ENCODE measurements at places on chromosomes 12 and 14.

DNA sequence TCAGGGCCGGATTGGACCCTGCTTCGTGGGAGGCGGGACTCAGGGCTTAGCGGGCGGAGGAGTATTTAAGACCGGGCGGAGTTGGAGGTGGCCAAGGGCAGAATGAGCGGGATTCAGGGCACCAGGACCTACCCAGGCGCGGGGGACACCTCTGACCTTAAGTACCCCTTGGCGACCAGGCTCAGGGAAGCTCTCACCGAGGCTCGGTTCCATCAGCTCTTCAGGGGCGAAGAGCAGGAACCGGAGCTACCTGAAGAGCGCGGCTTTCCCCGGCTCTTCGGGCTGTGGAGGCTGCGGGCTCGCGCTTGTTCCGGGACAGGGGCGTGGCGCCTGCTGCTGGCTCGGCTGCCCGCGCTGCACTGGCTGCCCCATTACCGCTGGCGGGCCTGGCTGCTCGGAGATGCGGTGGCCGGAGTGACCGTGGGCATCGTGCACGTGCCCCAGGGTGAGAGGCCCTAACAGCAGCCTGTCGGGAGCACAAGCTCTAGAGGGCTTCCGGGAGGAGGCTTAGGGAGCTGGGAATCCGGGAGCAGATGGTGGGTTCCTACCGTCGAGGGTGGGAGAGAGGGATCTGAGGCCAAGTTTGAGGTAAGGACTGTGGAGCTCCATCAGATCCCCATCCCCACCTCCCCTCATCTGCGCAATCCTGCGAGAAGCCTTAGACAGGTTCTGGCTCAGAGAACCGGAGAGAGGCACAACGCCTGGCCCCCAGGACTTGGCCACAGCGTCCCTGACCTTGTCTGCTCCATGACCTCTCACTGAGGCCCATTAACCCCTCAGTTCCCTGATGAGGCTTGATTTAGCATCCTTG is 8.4 kb downstream of the ARHGEF25 start:
- no peak for DNase-seq

DNA sequence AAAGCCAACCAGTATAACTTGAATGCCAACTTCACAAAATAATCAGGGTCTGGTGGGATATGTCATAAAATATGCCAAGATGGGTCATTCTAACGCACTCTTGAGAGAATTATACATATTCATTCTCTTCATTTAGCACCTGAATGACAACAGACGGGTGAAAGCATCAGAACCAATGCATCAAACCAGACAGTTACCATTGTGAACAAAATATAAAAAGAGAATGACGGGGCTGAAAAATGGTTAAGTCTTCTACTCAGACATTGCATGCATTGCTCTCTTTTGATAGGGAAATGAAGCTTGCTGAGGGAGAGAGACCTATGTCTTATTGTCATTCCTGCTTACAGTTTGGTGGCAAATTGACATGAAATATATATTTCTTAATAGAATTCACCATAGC is 702.1 kb downstream of the NOVA1 start:
- DNase-seq, result no peak

GRCh38 chr14:77786148-77786547 is 13.8 kb upstream of the ADCK1 start:
- no peak for DNase-seq

GRCh38 chr12:40793471-40793870 is 101.2 kb downstream of the CNTN1 start:
- no peak for DNase-seq

DNA sequence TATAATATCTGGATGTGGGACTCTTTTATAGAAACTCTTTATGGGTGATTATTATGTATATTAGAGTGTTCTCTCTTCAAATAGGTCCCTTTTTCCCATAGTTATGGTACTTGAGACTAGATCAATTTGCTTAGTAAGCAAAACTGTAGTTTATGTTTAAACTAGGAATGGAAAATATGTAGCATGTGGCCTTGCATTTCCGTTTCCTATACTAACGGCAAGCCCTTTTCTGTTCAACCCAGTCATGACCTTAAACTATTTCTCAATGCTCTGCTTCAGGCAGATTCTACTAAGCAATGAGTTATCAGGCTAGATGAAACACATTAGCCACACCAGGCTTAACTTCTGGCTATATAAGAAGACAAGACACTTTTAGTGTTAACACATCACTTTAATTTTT is 84.6 kb downstream of the OTOGL start:
- no peak for DNase-seq

GRCh38 chr12:72133497-72134055 is 138.6 kb upstream of the TRHDE start:
- DNase-seq, result no peak

DNA sequence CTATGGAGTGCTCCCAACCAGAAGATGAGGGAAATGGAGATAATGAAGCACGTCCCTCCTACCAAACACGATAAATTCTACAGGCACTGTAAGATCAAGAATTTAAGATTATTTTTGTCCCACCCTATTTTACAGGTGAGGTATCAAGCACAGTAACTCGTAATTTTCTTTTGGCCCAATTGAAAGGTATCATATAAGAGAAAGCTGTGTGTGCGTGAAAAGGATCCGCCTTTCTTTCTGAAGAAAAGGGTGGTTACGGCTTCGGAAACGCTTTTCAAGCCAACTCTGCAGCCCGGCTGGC is 733 bp upstream of the KLHDC2 start:
- DNase-seq, result no peak

GRCh38 chr12:130764475-130765185 is 48.5 kb upstream of the RIMBP2 start:
- no peak for DNase-seq

DNA sequence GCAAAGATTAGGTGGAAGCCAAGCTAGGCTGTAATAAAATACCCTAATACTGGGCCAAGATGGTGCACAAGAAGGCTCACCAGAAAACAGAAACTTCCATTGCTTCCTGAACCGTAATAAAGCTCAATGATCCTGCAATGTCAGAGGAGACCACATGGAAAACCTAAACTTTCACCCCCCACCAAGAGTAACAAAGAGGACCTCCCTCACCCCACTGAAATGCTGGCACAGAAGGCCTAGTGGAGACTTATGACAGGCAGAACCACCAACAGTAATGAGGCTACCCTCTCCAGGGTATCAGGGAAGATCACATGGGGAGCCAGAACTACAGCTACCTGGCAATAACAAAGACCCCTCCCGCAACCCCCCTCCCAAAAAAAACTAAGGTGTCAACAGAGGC is 43.1 kb downstream of the CEP83 start:
- DNase-seq, result no peak

- DNase-seq, result no peak
Observed at GRCh38 chr12:112194601-112195247, 69.4 kb downstream of the TRAFD1 start.

DNA sequence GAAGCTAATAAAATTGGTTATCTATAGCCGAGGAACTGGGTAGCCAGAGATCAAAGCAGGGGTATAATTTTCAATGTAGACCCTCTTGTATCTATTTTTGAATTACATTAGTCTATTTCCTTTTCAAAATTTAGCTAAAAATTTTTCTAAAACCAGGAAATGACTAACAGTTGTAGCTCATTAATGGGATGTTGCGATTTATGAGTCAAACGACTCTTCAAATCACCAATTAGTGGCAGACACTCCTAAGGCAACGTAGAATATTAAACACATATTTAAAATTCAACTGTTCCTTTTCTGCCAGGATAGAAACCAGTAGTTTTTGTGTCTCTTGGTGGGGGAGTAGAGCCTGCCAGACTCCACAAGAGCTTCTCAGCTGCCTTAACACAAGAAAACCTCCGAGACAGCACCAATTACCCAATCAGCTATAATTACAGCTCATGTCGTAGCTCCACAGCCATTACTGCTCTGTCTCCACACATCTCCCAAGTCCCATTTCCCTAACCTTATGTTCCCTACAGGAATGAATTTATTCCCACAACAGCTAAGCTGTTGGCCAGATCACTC is 26.9 kb downstream of the GCN1 start:
- DNase-seq, result no peak

DNA sequence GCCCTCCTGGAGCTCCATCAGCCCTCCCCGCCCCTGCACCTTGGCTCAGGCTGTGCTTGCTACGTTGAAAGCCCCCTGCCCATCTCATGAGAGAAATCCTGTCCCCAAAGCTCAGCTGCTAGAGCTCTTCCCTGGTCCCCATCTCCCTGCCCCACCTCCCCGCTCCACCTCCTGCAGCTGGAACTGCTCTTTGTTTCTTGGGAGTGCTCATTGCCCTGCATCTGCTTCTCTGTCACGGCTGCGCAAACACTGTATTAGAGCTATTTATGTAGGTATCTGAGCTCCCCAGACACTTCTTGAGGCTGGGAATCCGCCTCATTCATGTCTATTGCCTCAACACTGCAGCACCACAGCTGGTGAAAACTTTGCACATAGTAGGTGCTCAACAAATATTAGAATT is 32.8 kb upstream of the PRIMA1 start:
- DNase-seq, result no peak

GRCh38 chr14:61460718-61461611 is 139.6 kb downstream of the PRKCH start:
- DNase-seq, result no peak

DNA sequence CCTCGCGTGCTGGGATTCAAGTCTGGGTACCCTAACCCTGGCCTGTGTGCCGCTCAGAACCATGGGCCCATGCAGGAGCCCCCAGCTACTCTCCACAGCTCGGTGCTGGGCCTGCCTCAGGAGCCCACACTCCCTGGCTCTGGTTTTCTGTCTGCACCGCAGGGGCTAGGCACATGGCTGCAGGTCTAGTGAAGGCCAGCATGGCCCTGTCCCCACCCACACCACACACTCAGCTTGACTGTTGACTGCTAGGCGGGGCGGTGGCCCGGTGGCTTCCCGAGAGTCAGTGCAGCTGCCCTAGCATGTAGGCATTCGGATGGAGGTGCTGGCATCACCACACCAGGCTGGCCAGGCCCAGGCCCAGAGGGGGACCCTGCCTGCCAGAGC is 7.9 kb downstream of the INF2 start:
- DNase-seq, result no peak

GRCh38 chr14:63933711-63934110 is 80.9 kb downstream of the SYNE2 start:
- DNase-seq, result no peak

DNA sequence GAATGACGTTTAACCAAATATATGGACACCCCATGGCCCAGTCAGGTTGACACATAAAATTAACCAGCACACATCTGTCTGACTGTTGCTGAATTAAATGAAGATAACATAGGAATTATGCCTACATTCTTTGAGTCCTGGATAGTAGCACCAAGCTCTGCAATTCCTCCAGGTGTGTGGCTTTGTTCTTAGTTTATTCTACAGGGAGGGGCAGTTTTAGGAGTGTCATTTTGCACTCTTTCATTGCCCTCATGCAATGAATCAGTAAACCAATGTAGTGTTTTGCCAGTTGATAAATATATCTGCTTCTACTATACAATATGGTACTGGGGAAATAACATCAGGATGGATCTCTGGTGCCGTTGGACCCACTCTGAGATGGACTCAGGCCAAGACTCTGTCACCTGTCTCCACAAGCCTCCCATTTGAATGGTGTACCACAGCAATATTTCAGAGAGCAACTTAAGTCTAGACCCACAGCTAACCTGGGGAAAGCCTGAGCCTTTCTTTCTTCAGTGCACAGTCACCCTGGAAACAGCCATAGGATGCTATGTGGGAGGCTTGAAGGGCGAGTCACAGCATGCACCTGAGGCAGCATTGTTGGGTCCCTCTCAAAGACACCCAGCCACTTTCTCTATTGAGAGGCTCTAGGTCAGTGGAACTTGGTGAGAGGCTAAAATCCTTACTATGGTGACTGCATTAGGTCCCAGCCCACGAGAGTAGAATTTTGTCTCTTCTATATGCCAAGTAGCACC is 73.2 kb downstream of the ANO4 start:
- no peak for DNase-seq

DNA sequence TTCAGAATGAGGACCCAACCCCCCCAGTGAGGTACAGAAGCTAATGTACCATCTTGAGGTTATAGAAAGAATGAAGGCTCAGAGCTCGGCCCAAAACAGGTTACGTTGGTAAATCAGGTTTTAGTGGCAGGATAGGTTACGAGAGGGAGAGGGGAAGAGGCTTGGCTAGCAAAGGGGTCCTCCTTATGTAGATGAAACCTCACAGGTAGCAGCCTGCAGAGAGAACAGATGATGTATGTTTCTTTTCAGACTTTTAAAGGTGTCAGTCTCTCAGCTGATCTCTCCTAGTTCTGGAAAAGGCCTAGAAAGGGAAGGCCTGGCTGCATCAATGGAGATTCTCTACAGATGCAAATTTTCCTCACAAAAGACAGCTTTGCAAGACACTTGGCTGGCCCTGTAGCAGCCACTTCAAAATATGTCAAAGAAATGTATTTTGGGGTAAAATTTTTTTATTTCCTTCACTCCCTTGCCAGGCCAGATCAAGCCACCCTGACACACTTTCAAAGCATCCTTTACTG is 71.7 kb upstream of the CPSF6 start:
- no peak for DNase-seq

- no peak for DNase-seq
Observed at GRCh38 chr12:2288875-2289274, 236.1 kb downstream of the CACNA1C start.

DNA sequence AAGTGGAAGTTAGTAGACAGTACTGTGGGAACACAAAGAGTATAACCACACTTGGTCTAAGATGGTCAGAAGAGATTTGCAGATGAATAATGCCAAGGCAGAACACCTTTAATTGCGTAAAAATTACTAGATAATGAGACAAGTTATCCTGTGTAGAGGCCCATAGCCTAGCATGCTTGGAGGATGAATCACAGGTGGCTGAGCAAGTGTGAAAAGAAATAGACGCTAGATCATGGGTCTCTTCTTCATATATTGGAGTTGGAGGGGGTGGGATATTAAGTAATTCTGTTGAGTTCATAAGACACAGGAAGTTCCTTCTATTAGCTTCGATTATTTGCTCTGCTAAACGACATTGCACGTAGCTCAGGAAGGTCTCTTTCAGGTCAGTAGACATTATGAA is 454.3 kb upstream of the LMO3 start:
- DNase-seq, result no peak

DNA sequence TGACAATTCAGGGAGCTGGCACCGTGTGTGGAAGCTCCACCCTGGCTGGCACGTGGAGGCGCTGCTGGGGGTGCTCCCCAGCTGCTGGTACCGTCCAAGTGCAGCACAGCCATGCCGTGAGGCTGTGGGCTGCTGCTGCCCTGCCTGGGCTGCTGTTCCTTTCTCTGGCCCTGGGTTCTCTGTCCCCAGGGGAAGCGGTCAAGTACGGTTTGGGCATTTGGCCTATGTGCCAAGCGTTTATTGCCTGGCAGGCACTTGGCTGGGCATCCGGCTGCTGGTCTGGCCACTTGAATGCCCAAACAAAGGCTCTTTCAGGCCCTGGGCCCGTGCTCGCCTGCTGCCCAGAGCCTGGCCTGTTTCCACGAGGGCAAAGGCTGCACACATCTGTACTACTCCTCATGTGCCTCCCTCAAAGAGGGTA is 39.6 kb downstream of the RHOF start:
- no peak for DNase-seq

GRCh38 chr12:121452340-121452984 is 52.5 kb downstream of the RNF34 start:
- DNase-seq, result no peak

- DNase-seq, result no peak
Observed at GRCh38 chr12:102812344-102812743, 104.7 kb downstream of the PAH start.

Data from activated T-helper 1 cell treated with Interleukin-2 at 50 U/mL for 16 hours (primary cell).